ENCODE measurements at places on chromosomes 5 and 9.

- no peak for DNase-seq
These were observed 12.8 kb downstream of the FABP6 start for GRCh38 chr5:160242145-160242544.

GRCh38 chr5:35247648-35248034, 17.4 kb upstream of the PRLR start:
- DNase-seq: no peak

- DNase-seq: peak; percentile 26
These were observed 165.8 kb downstream of the INSYN2B start for GRCh38 chr5:169814522-169814921.

- DNase-seq: no peak
These were observed 91.6 kb downstream of the ZNF462 start for GRCh38 chr9:106954558-106954957.

DNA sequence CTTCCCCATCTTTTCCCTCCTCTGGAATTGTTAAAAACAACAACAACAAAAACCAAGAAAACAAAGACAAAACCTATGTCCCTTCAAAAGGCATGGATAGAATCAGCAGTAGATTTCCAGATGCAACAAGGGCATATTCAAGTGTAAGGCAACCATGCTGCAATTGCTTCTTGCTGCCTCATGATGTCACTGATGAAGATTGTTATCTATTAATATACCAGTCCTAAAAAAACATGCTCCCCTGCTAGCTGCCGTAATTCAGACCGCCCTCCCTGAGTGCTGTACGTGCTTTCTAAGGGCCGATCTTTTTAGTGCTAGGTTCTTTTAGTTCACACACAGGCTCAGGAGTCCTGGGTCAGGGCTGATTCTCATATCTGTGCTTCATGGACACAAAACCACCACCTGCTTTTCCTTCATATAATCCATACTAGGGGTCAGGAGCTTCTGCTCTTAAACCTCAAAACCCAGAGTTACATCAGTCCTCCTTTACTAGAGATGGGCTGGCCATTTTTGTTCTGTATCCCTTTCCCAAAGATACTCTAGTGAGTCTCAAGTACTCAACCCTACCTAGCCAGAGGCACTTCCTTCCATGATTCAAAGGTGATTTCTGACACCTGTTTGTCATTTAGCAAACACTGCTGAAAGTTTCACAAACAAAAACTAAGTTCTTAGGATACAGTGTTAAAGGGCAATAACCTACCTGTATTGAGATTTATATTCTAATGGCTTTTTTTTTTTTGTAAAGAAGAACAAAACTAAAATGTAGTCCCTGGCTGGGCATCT, 82.1 kb downstream of the GIN1 start:
- peak; percentile 8 for DNase-seq

- no peak for DNase-seq
These were observed 91.1 kb downstream of the CEMIP2 start for GRCh38 chr9:71677209-71677608.

- DNase-seq: peak; percentile 65
These were observed 995 bp downstream of the IPPK start for GRCh38 chr9:92668746-92669526.

DNA sequence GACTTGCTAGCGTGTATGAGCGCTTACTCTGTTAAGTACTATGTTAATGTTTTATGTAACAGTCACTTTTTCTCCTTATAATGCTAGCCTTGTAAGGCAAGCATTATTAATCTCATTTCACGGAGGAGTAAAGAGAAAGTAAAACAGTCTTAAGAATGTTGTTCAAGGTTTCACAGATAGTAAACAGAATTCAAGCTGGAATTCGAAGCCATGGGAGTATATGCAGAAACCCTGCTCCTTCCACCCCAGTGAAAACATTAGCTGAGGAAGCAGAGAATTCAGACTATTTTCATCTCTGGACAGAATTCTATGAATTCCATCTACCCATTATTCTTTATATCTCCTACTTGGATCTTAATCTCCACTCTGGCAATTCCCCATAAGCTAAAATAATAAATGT, 1028.3 kb upstream of the WWC1 start:
- DNase-seq: no peak

DNA sequence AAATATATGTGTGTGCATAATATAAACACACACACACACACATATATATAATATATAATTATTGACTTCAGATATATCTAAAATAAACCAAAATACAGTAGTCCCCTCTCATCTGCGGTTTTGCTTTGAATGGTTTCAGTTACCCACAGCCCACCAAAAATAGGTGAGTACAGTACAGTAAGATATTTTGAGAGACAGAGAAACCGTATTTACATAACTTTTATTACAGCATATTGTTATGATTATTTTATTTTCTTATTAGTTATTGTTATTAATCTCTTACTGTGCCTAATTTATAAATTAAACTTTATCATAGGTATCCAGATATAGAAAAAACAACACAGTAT, 564.2 kb downstream of the ACTL7B start:
- no peak for DNase-seq

DNA sequence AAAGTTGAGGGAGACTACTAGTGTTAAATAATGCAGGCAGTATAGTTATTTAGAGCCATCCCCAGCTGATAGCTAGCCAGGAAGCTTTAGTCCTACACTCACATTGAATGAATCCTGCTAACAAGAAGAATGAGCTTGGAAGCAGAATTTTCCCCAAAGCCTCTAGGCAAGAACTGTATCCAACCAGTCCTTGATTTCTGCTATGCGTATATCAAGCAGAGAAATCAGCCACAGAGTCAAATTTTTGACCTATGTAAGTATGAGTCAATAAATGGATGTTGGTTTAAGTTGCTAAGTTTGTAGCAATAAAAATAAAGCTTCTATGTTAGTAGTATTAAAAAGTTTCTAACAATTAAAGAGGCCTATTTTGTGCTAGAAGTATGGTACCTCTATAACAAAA, 672.1 kb upstream of the CHD1 start:
- no peak for DNase-seq

- no peak for DNase-seq
These were observed 4.1 kb downstream of the EDF1 start for GRCh38 chr9:136861874-136862457.

DNA sequence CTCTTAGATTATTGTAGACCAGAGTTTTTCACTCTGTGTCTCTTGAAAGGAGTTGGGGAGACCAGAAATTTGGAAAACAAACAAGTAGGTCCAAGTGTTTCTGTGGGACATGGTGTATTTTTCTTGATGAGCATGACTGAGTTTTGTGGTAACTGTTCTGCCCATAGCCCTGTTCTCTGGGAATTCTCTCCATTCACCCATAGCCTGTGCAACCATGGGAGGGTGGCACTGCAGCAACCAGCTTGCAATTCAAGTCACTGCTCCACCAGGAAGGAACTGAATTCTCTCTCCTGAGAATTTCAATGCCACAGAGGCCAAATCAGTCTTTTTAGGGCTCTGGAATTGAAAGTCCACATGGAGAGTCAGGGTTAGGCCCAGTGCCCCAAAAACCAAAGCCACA, 475.3 kb upstream of the TRPC7 start:
- no peak for DNase-seq

DNA sequence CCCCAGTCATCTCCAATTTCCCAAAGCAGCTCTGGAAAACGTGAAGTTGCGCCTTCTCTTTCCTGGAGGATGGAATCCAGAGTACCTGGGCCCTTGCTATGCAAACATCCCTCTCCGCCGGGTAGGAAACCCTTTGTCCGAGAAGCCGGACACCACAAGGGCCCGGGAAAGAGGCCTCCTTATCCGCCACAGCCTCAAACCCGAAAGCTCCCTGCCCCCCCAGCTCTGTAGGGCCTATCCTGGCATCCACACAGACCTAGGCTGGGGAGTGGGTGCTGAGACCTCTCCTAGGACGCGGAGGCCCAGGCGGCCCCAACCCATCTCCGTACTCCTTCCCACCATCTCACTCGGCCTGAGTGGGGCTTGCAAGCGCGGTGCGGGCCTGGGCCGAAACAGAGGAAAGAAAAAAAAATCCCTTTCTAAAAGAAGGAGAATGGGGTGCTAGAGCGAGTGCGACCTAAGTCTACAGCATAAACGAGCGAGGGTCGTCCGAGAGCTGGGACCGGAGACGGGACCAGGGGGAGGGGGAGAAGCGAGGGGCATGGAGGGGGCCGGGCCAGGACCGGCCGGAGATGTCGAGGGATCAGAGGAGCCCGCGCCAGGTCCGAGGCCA, 624 bp downstream of the FBXW11 start:
- DNase-seq: no peak

- DNase-seq: no peak
These were observed 36.0 kb upstream of the CLPTM1L start for GRCh38 chr5:1380910-1381309.

DNA sequence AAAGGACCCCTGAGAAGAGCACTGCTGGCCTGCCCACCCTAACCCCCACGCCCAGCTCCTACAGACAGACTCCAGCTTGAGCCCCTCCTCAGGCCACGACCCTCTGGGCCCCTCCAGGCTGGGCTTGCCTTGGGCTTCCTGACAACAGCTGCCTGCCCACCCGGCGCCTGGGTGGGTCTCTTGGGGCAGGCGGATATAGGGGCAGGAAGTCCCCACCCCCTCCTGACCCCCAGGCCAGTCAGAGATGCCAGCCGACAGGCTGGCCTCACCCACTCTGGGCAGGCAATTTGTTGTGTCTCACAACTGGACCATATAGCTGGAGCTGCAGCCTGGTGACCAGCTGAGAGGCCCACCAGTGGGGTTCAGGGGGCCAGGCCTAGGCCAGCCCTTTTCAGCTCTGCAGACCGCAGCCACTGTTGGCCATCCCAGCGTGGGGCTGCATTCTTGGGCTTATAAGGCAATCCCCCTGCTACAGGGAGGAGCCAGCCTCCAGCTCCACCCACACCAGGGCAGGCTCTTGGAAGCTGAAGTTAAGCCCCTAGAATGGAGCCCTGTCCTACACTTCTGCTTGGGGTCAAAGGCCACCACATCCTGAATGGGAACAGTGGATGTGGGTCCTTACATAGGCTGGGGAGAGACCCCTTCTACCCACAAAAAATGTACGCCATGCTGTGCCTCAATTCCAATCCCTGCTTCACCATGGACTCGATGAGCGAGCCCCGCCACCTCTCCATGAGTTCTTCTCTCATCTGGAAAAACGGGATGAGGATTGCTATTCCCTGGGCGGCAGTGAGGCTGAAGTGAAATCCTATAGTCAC, 2.0 kb downstream of the PDLIM7 start:
- DNase-seq: peak; percentile 88

- no peak for DNase-seq
These were observed 642.4 kb upstream of the C9orf72 start for GRCh38 chr9:28215536-28216299.

- DNase-seq: peak; percentile 93
These were observed 51.3 kb downstream of the ARHGEF37 start for GRCh38 chr5:149632311-149633251.

GRCh38 chr5:56759521-56760216, 55.7 kb upstream of the MAP3K1 start:
- DNase-seq: no peak

DNA sequence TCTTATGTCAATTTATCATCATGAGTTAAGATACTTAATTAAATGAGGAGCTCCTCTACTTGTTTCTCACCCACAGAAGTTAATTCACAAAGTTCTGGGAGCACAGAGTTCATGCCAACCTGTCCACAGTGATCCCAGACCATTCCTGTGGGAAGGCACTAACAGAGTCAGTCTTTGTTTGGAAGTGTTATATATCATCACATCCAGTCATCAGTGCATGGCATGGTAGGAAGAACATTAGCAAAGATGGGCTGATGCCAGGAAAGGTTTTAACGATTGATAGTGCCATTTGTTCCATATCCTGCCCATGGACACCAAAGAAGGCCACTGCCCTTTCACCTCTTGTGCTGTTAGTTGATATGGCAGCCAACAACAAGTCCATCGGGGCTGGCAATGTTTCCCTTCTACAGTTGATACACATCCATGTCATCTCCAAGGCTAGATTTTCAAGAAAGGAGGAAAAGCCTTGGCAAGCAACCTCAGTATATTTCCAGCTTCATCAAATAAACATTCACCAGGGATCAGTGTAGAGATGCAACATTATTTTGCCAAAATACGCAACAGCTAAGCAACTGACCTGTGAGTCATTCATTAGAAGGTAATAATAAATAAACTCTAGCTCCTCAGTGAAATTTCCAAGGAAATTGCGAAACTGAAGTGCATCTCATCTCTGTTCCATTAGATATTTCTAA, 169.6 kb downstream of the RORB start:
- peak; percentile 40 for DNase-seq

DNA sequence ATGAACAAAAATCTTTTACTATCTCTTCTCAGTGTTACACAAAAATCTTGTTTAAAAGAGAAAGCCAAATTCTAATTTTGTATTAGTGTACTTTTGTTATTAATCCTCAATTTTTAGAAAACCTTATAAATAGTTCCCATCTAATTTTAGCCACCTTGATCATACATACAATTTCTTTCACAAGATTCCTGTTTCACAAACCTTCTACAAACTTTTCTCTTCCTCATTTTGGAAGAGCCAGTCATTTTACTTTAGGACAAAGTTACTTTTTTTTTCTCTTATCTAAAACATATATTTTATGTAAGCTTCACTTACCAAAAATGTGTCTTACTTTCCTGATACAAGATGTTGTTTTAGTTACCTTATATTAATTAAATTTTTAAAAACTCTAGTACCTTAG, 161.3 kb downstream of the YIPF5 start:
- no peak for DNase-seq

DNA sequence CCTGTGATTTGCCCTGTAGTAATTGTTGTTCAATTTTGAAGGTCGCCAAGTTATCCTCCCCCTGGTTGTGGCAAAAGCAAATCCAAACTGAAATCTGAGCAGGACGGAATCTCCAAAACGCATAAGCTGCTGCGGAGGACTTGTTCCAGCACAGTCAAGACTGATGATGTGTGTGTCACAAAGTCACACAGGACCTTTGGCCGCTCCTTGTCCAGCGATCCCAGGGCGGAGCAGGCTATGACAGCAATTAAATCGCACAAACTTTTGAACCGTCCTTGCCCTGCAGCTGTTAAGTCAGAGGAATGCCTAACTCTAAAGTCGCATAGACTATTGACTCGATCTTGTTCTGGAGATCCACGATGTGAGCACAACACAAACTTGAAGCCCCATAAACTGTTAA, 128.4 kb downstream of the PARP8 start:
- DNase-seq: no peak

DNA sequence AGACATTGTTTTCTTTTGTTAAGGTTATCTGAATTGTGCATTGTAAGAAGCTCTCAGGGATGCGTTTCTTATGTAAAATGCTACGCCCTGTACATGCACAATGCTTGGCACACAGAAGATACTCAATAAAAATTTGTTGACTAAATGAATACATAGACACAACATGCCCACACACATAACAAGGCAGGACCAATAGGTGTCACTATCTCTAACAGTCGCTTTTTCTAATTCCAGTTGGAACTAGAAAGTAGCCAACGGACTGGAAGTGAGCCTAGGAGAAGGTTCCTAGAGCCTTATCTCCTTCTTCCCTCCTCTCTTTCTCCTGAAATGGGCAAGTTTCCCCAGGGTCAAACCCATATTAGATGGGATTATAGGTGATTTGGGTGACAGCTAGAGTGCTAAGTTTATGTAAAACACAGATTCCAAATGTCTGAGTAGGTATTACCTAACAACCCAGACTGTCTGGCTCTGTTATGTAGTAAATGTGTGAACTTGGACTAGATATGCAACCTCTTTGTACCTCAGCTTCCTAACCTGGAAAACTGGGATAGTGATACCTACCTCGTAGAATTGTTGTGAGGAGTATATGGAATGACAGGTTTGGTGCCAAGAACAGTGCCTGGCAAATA, 603.0 kb downstream of the RAB3C start:
- no peak for DNase-seq

GRCh38 chr5:181281077-181281983, 20.4 kb upstream of the TRIM52 start:
- no peak for DNase-seq

- no peak for DNase-seq
These were observed 1242.3 kb upstream of the WWC1 start for GRCh38 chr5:167049043-167049663.

Data from IMR-90 (cell line).